Stimulated activated naive CD8-positive, alpha-beta T cell treated with anti-CD3 and anti-CD28 coated beads, Interleukin-15, Interleukin-2, amounts not matched to agents 100 U/mL and 50 U/mL, for 24 hours (primary cell): ENCODE measurements at places on chromosomes 1 and 21.

DNA sequence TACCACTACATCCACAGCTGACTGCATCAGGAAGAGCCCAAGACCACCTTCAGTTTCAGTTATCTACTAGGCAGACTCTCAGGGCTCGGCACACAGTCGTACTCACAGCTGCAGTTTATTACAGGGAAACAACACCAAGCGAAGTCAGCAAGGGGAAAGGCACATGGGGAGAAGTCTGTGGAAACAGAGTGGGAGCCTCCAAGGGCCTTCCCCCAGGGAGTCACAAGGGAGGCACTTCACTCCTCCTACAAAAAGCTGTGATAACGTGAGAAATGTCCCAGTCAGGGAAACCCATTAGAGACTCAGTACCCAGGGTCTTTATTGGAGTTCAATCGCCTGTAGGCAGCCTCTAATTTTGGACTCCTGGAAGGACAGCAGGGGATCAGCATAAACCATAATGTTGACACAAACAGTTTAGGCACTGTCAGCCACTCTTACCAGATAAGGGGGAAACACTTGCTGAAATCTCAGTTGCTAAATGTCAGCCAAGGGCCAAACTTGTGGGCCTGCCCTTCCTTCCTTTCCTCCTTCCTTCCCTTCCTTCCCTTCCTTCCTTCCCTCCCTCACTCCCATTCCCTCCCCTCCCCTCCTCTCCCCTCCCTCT is 444.0 kb downstream of the SMYD3 start:
- no peak for DNase-seq

- no peak for DNase-seq
Observed at GRCh38 chr1:151621351-151621750, 9.5 kb downstream of the SNX27 start.

- DNase-seq = no peak
Observed at GRCh38 chr1:182229921-182230491, 161.6 kb downstream of the GLUL start.

DNA sequence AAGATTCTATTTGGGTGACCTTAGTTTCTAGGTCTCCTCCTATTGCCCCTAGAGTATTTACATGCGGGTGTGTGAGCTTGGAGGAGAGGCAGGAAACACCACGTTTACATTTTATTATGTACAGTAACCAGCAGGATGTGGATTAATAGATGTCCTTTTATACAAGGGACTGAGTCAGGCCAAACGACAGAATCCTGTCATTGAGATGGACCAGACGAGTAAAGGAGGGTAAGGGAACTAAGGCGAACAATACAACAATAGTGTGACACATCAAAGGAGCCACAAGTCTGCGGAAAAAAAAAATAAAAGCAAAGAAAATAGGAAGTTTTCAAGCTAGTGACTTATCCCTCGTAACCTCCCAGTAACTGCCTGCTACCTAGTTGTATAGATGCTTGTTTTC is 151.1 kb downstream of the GABPA start:
- DNase-seq = no peak

- no peak for DNase-seq
Observed at GRCh38 chr1:64906447-64906846, 59.9 kb downstream of the JAK1 start.

GRCh38 chr21:20970691-20971090 is 27.5 kb upstream of the NCAM2 start:
- DNase-seq = no peak

DNA sequence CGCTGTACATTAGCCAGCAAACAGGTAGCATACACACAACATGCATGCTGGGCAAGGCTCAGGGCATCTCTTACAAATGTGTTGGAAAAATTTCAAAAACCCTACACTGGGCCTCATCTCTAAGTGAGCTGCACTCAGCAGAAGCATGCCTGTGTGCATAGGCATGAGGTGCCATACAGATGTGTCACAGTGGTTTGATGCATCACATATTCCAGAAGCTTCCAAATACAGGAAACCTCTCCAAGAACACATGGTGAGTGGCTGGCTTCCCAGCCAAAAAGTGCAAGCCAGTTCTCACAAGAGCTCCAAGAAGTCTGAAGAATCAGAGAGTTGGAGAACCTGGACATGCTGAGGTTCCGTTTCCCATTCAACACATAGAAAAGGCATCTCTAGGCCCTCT is 58.3 kb downstream of the CD46 start:
- no peak for DNase-seq

DNA sequence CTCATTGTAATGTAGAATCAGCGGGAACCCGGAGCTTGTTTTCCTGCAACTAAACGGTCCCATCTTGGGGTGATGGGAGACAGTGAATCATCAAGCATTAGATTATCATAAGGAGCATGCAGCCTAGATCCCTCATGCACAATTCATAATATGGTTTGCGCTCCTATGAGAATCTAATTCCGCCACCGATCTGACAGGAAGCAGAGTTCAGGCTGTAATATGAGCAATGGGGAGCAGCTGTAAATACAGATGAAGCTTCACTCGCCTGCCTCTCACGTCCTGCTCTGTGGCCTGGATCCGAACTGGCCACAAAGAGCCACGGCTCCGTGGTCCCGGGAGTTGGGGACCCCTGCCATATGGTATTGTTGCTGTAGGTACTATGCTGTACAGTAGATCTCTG is 1.6 kb downstream of the IFI44 start:
- peak; percentile 32 for DNase-seq

- no peak for DNase-seq
Observed at GRCh38 chr21:45388011-45388521, 16.9 kb upstream of the COL18A1 start.
